ENCODE measurements at places on chromosomes 4 and X. TPM values are rescaled to one million over a fixed set of nuclear protein-coding genes. Genes with fewer than 3 reads are reported as not detected.

Gene PHEX
- 0.10 TPM for total RNA-seq

Gene ANKRD50
- total RNA-seq: 0.30 TPM

Gene DDIT4L
- total RNA-seq: 0.13 TPM

Gene NLGN4X
- 0.12 TPM for total RNA-seq

Gene CSAG1
- not detected for total RNA-seq

DNA sequence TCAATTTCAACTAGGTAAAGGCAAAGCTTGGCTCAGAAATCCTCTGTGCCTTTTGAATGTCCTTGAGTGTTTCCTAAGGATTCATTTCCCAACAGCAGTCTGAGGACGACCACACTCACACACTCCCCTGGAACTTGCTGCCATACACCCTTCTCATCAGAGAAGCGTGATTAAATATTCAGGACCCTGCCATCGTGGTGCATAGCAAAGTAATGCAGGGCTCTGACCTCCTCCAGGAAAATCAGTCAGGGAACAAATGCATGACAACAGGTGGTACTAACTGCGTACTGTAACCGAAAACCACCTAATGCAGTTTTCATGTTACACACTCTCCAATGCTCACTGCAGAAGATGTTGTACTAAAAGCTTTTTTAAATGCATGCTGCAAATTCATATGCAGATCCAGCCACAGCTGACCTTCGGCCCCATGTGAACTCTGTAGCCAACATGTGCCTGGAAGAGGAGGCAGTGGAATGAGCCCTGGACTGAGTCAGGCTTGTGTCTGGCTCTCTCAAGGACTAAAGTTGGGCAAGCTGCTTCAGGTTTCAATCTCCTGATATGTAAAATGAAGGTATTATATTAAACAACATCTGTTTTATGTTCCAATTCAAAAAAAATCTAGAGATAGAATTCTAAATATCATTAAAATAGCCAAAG is 238.3 kb downstream of the KCNIP4 start:
- no peak overlapping the region for H3K27ac ChIP-seq
- no peaks in the 10 kb centered on the region for H3K27me3 ChIP-seq
- no peak for DNase-seq
- H3K36me3 ChIP-seq: no peaks in the 10 kb centered on the region
- no peak overlapping the region for H3K4me3 ChIP-seq
- no peaks in the 10 kb centered on the region for H3K4me1 ChIP-seq

GRCh38 chrX:79400623-79401022 is 33.5 kb upstream of the ITM2A start:
- no peaks in the 10 kb centered on the region for H3K27me3 ChIP-seq
- DNase-seq: no peak
- H3K36me3 ChIP-seq: no peaks in the 10 kb centered on the region
- H3K27ac ChIP-seq: peak overlapping the region; percentile 34

GRCh38 chr4:78185117-78185516 is 128.0 kb downstream of the FRAS1 start:
- H3K36me3 ChIP-seq: no peaks in the 10 kb centered on the region
- H3K27ac ChIP-seq: no peak overlapping the region
- no peak overlapping the region for H3K4me3 ChIP-seq
- H3K27me3 ChIP-seq: no peaks in the 10 kb centered on the region
- no peak for DNase-seq
- no peaks in the 10 kb centered on the region for H3K4me1 ChIP-seq

DNA sequence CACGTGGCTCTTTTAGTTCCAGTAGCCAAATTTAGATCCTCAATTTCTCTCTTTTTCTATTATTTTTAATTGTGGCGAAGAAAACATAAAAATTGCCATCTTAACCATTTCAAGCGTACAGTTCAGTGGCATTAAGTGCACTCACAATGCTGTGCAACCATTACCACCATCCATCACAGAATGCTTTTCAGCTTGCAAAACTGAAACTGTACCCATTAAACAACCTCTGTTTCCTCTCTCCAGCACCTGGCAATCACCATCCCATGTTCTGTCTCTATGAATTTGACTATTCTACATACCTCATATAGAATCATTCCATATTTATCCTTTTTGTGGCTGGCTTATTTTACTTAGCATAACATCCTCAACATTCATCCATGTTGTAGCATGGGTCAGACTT is 74.9 kb downstream of the METTL14 start:
- H3K27ac ChIP-seq: no peak overlapping the region
- H3K4me3 ChIP-seq: no peak overlapping the region
- H3K4me1 ChIP-seq: no peaks in the 10 kb centered on the region
- H3K36me3 ChIP-seq: peaks cover 30% of the 10 kb centered on the region
- no peak for DNase-seq

- H3K27ac ChIP-seq: no peak overlapping the region
- H3K27me3 ChIP-seq: no peaks in the 10 kb centered on the region
- peaks cover 63% of the 10 kb centered on the region for H3K4me1 ChIP-seq
- H3K36me3 ChIP-seq: no peaks in the 10 kb centered on the region
- no peak for DNase-seq
These were observed 21.8 kb upstream of the GBA3 start for GRCh38 chr4:22670956-22671355.

DNA sequence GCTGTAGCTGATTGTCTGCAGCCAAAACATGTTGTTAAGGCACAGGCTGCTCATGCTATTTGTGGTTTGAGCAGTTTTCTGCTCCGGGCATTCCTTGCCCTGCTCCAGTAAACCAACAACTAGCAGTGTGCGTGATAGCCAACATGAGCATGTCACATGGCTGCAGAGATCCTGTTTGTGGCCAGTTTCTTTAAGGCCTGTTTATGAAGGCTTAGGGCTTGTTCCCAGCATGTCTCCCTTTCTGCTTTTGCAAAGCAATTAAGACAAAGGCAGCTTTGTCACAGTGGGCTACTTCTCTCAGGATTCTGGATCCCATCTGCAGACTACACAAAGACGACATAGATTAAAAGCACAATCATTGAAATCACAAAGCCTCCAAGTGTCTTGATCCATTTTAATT is 160.5 kb downstream of the ZNF518B start:
- no peaks in the 10 kb centered on the region for H3K4me1 ChIP-seq
- no peak for DNase-seq
- no peak overlapping the region for H3K4me3 ChIP-seq
- no peaks in the 10 kb centered on the region for H3K36me3 ChIP-seq

- no peaks in the 10 kb centered on the region for H3K36me3 ChIP-seq
- no peak for DNase-seq
- peak within 1 kb of the TSS; percentile 80 for H3K4me3 ChIP-seq
- H3K27ac ChIP-seq: no peak within 1 kb of the TSS
- peaks cover 12% of the 10 kb centered on the region for H3K27me3 ChIP-seq
These were observed at the start of gene DCHS2 for GRCh38 chr4:154491341-154492271. DCHS2 (minus strand) TSS chr4:154491799; CDS start chr4:154491355, 444 bp downstream.

DNA sequence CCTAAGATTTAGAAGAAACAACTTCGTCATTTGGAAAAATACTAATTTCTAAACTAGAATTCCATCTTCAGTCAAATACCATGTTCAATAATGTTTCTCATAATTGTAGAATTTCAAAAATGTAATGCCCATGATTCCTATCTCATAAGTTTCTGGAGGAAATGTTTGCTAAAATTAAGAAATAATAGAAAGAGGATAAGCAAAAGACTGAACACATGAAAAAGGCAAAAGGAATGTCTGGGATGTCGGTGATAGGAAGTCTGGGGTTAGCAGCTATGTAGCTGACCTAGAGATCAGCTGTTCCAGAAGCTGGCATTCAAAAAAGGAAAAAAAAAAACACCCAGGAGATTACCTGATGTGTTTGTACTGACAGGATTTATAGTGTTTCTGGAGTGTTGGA is 18.9 kb upstream of the PCDH10 start:
- no peaks in the 10 kb centered on the region for H3K4me1 ChIP-seq
- H3K36me3 ChIP-seq: no peaks in the 10 kb centered on the region
- DNase-seq: no peak
- no peak overlapping the region for H3K27ac ChIP-seq
- H3K27me3 ChIP-seq: no peaks in the 10 kb centered on the region

DNA sequence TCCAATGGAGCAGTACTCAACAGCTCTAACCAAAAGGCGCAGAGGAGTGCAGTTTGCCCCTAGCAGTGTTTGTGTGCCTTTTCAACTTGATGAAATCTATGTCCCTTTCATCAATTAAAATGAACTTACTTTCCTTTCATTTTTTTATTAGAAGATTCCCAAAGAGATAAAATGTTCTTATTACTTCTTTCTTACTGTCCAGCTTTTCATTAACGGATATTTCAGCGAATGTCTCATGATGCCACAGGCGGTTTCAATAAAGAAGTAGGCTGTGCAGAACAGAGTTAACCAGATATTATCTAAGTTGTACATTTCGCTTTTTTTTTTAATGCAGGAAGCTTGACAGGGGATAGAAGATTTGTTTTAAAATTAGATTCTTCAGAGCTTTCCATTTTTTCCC is 3.4 kb upstream of the MAOB start:
- H3K4me1 ChIP-seq: peaks cover 5% of the 10 kb centered on the region
- DNase-seq: no peak
- H3K27ac ChIP-seq: no peak overlapping the region
- H3K36me3 ChIP-seq: no peaks in the 10 kb centered on the region
- peaks cover 13% of the 10 kb centered on the region for H3K27me3 ChIP-seq

DNA sequence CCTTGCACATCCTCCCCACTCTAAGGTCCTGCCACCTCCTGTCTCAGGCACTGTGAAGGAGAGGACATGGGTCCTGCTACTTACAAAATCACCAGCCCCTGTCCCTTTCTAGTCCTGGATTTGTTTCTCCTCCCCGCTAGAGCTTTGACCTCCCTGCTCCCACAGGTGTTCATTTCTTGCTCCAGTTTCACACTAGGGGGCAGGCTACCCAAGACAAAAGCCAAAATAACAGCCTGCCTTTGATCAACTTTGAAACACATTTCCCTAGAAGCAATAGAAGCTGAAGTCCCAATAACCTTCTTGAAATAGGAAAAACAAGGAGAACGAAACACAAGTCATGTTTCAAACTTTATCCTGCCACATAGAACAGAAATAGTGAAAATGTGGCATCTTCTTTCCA is 164.4 kb downstream of the QDPR start:
- no peaks in the 10 kb centered on the region for H3K36me3 ChIP-seq
- no peak overlapping the region for H3K4me3 ChIP-seq
- no peaks in the 10 kb centered on the region for H3K4me1 ChIP-seq
- no peaks in the 10 kb centered on the region for H3K27me3 ChIP-seq
- H3K27ac ChIP-seq: no peak overlapping the region

DNA sequence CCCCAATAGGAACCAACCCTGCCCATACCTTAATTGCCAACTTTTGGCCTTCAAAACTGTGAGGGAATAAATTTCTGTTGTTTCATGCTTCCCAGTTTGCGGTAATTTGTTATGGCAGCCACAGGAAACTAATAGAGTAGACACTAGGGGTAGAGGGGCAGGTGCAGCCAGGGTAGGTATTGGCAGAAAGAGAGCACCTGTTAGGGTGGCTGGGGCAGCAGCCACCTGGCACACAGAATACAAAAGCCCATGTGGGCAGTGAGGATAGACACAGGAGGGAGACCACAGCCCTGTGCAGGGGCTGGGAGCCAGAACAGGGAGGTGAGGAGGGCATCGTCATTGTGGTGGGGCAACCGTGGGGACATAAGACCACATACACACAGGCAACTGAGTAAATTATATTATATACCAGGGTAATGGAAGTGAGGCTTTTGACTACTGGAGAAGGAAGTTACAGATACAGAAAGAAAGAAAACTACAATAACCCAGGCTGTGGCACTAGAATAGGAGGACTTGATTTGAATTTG is 28.2 kb downstream of the IRF2 start:
- H3K4me1 ChIP-seq: peaks cover 47% of the 10 kb centered on the region
- DNase-seq: no peak
- no peak overlapping the region for H3K4me3 ChIP-seq
- H3K36me3 ChIP-seq: no peaks in the 10 kb centered on the region

- H3K36me3 ChIP-seq: no peaks in the 10 kb centered on the region
- peaks cover 5% of the 10 kb centered on the region for H3K27me3 ChIP-seq
- no peak overlapping the region for H3K27ac ChIP-seq
- DNase-seq: no peak
- H3K4me1 ChIP-seq: no peaks in the 10 kb centered on the region
- H3K4me3 ChIP-seq: no peak overlapping the region
These were observed 147.8 kb downstream of the PAPSS1 start for GRCh38 chr4:107572281-107572680.

- no peaks in the 10 kb centered on the region for H3K4me1 ChIP-seq
- no peak overlapping the region for H3K27ac ChIP-seq
- H3K4me3 ChIP-seq: no peak overlapping the region
- peaks cover 8% of the 10 kb centered on the region for H3K27me3 ChIP-seq
These were observed 128.6 kb upstream of the SLC34A2 start for GRCh38 chr4:25527034-25527433.

DNA sequence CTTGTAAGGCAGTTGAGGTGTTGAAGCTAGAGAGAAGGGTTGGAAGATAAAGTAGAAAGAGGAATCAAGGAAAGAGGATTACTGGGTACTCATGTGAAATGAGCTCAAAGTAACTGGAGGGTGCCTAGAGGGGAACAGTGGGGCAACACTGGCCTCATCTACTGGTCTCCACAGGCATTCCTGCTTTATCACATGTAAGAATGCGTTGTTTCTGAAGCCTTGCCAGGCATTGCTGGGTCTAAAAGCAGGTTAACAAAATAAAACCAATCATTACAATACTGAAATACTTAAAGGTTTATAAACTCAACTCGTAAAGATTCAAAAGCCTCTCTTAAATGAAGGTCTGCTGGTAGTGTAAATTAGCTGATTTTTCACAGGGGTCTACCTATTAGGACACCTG is 96.0 kb downstream of the FANCB start:
- no peaks in the 10 kb centered on the region for H3K36me3 ChIP-seq
- H3K4me3 ChIP-seq: no peak overlapping the region
- H3K27ac ChIP-seq: no peak overlapping the region
- DNase-seq: no peak
- no peaks in the 10 kb centered on the region for H3K4me1 ChIP-seq

- no peaks in the 10 kb centered on the region for H3K36me3 ChIP-seq
- H3K27ac ChIP-seq: no peak overlapping the region
- no peaks in the 10 kb centered on the region for H3K27me3 ChIP-seq
These were observed 45.6 kb upstream of the PABPC5 start for GRCh38 chrX:91389026-91389425.

DNA sequence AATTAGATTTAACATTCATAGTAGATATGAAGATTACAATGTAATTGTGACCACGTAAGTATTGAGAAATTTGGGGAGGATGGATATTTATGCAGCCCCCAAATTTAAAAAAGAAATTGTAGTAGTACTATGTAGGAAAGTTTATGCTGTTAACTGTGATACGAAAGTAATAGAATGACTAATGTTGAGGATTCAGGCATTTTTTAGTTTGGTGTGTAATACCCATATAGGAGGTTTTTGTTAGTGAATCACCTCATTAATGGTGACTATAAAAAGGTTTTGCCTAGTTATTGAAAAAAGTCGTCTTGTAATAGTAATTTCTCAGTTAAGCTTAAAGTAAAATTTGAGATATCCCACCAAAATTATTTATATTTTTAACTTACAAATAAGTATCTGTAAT is 67.2 kb downstream of the SMARCAD1 start:
- H3K4me3 ChIP-seq: no peak overlapping the region
- no peak overlapping the region for H3K27ac ChIP-seq
- H3K4me1 ChIP-seq: no peaks in the 10 kb centered on the region
- H3K27me3 ChIP-seq: no peaks in the 10 kb centered on the region

- no peak overlapping the region for H3K4me3 ChIP-seq
- peaks cover 17% of the 10 kb centered on the region for H3K4me1 ChIP-seq
- DNase-seq: no peak
- H3K36me3 ChIP-seq: peaks cover 19% of the 10 kb centered on the region
- H3K27me3 ChIP-seq: no peaks in the 10 kb centered on the region
These were observed 58.4 kb upstream of the MSANTD1 start for GRCh38 chr4:3190549-3190948.

GRCh38 chrX:55056820-55057674 is 17.8 kb upstream of the PAGE2B start:
- peak; percentile 11 for DNase-seq
- no peak overlapping the region for H3K27ac ChIP-seq
- H3K4me1 ChIP-seq: peaks cover 10% of the 10 kb centered on the region
- no peaks in the 10 kb centered on the region for H3K36me3 ChIP-seq
- H3K27me3 ChIP-seq: no peaks in the 10 kb centered on the region

All from T-cell (primary cell).